ENCODE measurements at places on chromosomes 2 and 18.

GRCh38 chr2:158665536-158666302 lies 129.4 kb upstream of the DAPL1 start:
- DNase-seq: peak; percentile 43

DNA sequence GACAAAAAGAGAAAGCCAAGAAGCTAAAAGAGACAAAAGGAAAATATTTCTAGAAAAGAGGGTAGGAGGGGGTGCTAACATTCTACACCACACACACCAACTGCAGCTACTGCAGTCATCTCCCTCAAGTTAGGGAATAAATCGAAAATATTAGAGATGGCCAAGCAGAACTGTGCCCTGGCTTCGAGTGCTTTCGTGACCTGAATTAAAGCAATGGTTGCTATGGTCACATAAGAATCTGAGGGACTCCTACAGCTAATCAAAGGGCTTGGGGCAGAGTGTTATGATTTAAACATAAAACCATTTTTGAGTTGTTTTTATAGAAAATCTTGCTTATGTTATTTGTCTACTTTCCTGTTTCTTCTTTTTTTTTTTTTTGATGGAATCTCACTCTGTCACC lies 159.6 kb upstream of the HNRNPA3 start:
- DNase-seq: no peak

GRCh38 chr2:237631007-237631785 lies 3.8 kb downstream of the LRRFIP1 start:
- no peak for DNase-seq

DNA sequence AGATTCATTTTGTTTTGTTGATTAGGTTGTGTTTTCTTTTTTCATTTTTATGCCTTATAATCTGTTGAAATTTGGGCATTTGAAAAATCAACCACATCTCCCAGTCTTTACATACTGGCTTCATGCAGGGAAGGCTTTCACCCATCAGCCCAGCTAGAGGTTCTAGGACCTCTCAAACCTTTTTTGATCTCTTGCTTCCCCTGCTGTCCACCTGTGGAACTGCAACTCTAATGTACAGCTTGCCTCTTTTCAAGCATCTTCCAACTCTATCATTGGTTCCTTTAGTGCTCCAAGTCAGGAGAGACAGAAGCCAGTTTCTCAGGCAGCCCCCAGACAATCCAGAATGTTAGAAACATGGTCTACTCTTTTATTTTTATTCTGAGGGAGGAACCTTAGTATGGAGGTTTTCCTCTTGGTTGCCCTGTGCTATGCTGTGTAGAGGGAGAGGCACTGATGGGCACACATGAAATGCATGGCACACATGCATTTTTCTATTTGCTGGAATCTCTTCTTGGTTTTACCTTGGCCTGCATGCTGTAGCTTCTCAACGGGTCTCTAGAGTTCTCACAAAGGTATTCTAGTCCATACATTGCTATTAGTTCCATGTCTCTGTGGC lies 107.2 kb upstream of the L3MBTL4 start:
- DNase-seq: peak; percentile 8

DNA sequence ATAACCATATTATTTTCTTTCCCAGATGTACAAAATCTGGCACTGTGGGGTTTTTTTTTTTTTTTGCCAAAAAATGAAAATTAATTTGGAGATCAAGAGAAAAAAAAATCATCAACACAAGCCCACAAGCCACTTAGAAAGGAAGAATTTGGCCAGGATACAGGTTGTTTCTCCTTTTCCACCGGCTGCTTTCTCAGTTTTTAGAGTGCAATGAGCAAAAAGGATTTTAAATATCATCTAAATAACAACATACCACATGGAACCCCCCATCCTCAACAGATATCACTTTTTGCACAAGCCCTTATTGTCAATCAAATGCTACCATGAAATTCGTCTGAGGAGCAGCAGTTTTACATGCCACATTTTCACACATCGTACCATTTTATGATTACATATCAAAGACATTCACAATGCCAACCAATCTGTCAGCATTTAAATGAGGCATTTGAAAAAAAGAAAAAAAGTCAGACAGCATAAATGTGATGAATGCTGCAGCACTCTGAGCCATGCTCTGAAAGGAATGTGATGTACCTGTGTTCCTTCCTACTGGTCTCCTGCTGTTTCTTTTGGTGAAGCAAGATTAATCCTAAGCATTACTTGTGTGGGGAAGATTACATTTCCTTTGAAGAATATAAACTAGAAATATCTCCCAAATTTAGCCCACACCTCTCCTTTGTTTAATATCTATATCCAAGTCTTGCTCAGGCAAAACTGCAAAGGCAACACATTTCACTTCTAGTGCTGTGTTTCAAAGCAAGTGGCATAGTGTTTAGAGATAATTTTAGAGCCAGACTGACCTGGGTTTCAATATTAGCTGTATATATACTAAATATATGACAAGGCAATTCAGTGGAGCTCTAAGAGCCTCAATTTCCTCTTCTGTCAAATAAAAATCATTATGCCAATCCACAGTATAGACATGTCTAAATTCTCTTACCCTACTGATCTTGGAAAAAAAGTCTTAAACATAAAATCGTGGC lies 391.3 kb downstream of the CMPK2 start:
- DNase-seq: no peak

All from astrocyte (in vitro differentiated cells and primary cell).